Uterus (tissue), 4 donors: ENCODE measurements at places on chromosomes 12 and 14. TPM values are rescaled to one million over a fixed set of nuclear protein-coding genes. Genes with fewer than 3 reads are reported as not detected.

- DNase-seq = no peak
Observed at GRCh38 chr12:123519141-123520001, 14.1 kb downstream of the RILPL1 start.

DNA sequence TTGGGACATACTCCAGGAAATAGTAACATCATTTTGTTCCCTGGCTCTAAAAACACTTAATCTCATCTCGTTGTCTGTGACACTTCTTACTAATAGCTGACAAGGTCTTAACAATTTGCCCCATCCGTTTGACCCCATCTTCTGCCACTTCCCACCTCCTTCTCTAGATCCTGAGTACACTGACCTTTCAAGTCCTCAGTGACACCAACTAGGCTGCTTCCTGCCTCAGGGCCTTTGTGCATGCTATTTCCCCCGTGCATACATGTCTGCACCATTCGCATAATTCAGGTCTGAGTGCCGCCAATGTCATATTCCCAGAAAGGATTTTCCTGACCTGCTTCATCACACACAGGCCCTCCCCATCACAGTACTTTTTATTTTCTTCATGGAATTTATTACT, 70.6 kb upstream of the CCND2 start:
- DNase-seq = no peak

DNA sequence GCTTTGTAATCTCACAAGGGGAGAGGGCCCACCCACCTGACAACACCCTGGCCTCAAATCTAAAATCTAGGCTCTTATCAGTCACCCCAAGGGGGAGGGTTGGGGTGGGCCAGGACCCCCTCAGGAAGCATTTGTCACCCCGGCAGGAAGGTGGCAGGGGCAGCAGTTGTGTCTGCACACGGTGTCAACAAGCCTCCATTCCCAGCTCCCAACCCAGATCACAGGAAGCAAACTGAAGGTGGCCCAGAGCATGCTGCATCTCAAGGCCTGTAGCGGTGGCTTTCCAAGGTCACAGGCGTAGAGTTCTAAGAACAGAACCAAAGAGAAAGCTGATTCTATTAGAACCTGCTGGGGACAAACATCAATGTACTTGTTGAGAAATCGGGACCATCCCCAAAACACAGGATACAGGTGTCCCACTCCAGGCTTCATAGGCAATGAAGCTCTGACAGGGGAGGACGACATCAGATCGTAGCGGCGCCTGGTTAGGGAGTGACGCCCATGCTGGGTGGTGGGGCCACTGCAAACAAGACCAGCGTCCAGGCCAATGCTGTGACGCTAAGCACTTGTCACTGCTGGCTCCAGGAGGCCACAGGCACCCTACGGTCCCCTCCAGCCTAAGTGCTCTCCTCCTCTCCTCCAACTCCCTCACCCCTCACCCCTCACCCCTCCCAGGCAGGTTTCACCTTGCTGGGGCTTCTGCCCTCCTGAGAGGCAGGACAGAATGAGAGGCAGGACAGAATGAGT, 52.9 kb downstream of the CCDC88C start:
- DNase-seq = no peak

DNA sequence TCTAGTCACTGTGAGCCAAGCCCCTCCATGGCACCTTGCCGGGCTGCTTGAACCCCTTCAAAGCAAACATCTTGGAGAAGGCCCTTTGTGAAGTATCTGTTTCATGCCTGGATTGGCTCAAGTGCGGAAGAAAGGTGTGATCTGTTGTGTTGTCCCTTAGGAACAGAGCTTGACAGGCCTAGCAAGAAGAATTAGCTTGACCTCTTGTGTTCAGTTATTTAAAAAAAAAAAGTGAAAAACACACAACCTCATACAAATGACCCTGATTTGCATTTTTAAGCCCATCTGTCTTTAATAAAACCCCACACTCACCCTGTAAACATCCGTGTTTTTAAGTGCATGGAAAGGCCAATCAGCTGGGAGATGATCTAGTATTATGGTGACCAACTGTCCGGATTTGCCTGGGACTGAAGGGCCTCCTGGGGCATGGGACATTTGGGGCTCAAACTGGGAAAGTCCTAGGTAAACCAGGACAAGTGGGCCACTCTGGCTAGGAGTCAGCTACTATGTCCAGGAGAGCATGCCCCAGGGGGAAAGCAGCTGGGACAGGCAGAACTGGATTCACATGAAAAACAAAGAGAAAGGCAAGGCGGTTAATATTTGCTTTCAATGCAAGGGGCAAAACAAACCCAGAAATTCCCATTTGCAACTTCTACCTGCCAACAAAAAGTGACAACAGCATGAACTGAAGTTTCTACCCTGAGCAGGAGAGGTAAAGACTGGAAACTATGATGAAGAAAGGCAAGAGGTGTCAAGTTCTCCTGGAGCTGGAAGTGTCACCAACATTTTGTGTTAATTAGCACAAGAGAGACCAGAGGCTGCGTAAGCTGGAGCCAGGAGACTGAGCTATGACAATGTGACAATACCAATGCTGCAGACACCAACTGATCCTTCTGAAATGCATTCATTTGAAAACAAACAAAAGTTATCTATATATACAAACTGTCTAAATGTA, 78.6 kb downstream of the CLMN start:
- DNase-seq = no peak

- DNase-seq = no peak
Observed at GRCh38 chr12:85182699-85183098, 97.3 kb upstream of the ALX1 start.

- no peak for DNase-seq
Observed at GRCh38 chr12:452667-453210, 7.0 kb upstream of the B4GALNT3 start.

GRCh38 chr14:97486601-97487120, 689.5 kb downstream of the VRK1 start:
- no peak for DNase-seq

DNA sequence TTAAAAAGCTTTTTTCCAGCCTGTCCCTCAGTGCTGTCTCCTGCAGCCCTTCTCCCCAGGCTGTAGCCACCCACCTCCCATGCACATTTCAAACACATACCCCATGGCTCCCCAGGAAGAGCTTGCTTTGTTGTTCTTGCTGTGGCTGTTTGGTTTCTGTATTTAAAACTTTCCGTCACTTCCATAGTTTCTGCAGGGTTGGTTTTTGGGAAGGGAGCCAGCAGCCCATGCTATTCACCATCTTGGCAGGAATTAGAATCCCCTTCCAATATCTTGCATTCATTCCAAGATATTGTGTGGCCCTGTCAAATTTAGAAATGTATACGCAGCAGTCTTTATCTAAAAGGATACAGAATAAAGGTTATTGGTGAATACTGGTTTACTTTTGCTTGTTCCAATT, 29.6 kb downstream of the CFAP251 start:
- no peak for DNase-seq

DNA sequence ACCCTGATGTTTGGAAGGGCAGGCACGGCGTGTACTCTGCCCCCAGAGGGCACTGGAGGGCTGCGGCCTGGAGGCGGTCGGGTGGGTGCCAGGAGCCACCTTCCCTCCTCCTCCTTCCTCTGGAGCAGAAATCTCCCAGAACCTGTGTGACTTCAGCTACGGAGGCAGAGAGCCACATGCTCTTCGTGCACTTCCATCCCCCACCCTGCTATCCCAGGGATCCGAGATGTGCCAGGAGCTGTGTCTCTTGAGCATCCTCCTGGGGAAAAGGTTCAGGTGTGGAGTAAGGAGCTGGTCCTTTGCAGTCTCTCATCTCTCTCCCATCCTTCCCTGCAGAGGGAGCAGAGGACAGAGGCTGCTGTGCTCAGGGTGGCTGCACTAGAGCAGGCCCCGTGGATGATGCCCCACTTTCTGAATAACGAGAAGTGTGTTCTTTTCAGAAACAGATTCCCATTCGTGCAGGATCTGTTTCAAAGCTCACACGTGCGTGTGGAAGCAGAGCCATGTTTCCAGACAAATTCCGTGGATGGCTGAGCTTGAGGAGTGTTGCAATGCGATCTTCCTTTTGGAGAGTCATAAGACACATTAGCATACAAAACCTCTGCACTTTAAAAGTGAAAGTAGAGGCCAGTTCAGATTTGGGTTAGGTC, 162.9 kb downstream of the ADGRD1 start:
- peak; percentile 52 for DNase-seq

GRCh38 chr12:47852096-47852571, 32.4 kb upstream of the HDAC7 start:
- DNase-seq = no peak

DNA sequence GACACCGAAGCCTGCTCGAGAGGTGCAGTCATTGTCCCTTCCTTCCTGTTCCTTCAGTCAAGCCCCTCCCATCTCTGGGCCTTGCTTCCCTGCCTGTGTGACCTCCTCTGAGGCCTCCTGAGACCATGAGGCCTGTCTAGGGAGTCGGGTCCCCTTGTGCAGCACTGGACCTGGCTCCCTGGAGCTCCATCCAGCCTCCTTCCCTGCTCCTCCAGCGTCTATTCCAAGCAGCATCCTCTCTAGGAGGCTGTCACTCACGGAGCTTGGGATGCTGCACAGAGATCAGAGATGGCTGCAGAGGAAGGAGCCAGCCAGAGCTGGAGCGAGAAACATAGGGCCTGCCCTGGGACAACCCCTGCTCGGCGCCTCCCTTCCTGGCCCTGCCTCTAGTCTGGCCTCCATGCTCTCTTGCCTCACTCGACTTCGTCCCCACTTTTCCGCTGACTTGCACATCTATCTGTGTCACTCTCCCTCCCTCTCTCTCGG, 142.7 kb downstream of the BCL11B start:
- DNase-seq = no peak

DNA sequence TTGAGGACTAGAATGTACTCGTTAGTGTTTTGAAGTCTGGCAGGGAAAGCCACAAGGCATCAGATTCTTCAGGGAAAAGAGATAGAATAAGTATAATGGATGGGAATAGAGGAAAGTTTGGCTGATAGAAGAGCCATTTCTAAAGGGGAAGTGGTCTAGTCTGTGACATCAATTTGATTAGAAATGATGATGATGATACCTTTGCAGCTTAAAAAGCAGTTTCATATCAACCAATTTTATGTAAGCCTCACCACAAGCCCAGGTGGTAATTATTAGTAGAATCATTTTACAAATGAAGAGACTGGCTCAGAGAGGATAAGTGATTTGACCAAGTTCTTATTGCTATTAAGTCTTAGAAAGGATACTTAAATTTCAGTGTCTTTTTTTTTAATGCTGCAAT, 2.9 kb downstream of the RNF212B start:
- no peak for DNase-seq

DNA sequence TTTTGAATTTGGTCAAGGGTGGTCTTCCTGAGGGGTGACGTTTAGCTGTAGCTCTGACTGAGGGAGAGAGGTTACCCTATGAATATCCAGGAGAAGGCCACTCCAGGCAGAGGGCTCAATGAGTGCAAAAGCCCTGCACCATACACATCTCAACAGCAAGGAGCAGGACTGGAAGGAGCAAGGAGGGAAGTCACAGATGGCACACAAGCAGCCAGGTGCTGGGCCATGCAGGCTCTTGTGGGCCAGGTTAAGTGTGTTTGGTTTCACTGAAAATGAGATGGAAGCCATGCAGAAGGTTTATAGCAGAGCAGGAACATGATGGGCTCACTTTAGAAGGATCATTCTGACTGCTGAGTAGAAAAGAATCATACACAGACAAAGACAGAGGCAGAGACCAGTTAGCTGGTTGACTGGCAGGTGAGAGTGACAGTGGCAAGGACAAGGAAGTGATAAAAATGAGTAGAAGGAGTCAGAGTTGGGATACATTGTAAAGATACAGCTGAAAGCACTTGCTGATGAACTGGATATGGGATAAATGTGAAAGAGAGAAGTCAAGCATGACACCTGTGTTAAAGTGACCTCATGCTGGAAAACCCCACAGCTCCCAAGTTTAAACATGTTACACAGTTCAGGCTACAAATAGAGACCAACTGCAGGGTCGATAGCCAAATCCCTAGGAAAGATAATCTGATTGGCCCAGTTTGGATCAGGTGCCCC, 81.2 kb downstream of the PRKD1 start:
- DNase-seq = no peak

Gene LTBR
- 116 TPM for total RNA-seq

Gene MGST1
- 85.6 TPM for total RNA-seq

Gene GUCY2C
- not detected for total RNA-seq

Gene LUM
- total RNA-seq = 930 TPM

Gene BEST3
- total RNA-seq = not detected

Gene NKX2-1
- total RNA-seq = not detected
